ENCODE measurements at places on chromosomes 5 and 9. TPM values are rescaled to one million over a fixed set of nuclear protein-coding genes. Genes with fewer than 3 reads are reported as not detected.

Gene DOCK2
- 3.1 TPM for total RNA-seq

Gene PCDHB5
- total RNA-seq: 4.3 TPM

Gene FNIP1
- total RNA-seq: 35.9 TPM

Gene SH3RF2
- 25.7 TPM for total RNA-seq

Gene ANXA2R
- total RNA-seq: 1.3 TPM

Gene PCDHA5
- 4.0 TPM for total RNA-seq

Gene MARCHF11
- not detected for total RNA-seq

Gene C5orf34
- 1.3 TPM for total RNA-seq

Gene LURAP1L
- 12.2 TPM for total RNA-seq

Gene RETREG1
- 16.8 TPM for total RNA-seq

Gene PCSK1
- 7.9 TPM for total RNA-seq

GRCh38 chr5:137842296-137842695 lies 25.4 kb upstream of the MYOT start:
- DNase-seq: no peak

GRCh38 chr9:99752417-99753109 lies 69.1 kb upstream of the NR4A3 start:
- DNase-seq: no peak

GRCh38 chr5:93810780-93811179 lies 69.4 kb upstream of the POU5F2 start:
- DNase-seq: no peak

DNA sequence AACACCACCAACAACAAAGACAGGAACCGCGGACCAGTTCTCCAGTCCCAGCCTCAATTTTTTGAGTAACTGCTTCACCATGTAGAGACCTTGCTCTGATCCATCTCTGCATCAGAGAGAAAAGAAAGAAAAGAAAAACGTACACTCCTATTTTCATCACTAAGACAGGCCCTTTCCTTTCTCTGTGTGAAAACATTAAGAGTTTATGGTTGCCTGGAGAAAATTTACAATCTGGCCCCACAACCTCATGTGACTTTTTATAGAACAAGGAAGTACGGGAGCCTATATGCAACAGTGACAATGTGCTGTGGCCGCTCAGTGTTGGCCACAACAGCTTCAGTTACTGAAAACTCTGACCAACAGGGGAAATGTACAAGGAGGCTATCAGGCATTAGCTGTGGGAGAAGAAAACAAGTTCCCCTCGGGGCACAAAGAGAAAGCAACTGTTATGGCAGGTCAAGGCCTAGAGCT lies 272.9 kb upstream of the PTGER4 start:
- no peak for DNase-seq

DNA sequence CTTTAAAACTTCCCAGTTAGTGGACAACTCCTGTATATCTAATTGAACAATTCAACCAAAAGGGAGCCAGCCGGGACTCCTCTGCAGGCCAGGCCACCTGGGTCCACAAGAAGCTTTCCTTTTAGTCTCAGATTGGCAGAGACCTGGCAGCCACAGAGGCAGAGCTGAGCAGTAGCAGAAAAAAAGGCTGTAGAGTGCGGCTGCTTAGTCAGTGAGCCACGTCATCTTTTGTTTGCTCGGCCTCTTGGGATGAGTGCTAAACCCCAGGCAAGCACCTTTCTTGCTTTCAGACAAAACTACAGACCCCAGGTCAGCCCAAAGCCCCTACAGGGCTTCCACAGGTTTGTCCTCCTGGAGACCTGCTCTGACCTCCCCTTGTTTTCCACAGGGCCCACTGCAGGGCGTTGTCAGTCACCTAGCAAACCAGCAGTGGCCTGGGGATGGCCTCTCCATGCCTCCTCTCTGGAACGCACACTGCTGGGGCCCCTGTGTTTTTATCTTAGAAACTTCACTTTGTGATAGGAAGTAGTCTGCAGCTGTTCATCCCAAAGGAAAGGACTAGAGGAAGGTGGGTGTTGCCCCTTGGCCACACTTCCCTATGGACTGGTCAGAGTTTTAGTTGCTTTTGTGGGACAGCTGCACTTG lies 49.9 kb downstream of the SHB start:
- peak; percentile 74 for DNase-seq

- DNase-seq: no peak
Measured at GRCh38 chr5:107592515-107592914, 78.2 kb downstream of the EFNA5 start.

DNA sequence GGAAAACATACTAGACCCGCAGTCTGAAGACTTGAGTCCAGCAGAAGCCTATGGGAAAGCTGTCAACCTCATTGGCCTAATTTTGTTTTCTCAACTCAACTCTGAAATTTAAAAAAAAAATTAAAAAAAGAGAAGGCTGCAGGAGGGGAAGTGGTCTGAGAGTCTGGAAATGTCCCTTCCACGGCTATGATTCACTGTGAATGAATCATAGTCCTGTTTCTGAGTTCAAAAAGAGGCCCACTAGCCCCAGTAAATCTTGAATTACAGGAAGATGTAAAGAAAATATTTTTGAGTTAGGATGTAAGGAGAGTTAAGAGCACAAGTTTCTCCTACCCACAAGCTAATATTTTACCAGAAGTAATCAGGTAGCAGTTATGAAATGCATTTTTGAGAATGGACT lies 565.5 kb upstream of the DMAC1 start:
- DNase-seq: no peak

- peak; percentile 64 for DNase-seq
Measured at GRCh38 chr5:142600611-142601358, 85.1 kb downstream of the FGF1 start.

DNA sequence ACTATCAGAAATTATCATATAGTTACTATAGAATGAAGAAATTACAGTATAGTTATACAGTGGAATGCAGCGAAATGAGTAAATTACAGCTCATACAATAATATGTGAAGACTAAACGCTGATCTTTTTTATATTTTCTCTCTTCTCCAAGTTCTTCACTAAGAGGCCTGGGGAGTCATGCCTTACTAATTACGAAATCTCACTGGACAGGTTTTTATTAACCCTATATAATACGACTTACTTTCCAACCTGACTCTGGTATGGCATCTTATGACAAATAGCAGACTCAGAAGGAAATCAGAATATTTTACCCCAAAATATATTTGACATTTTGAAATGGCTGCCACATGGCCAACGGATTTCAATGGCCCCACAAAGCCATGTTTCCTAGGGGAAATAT lies 9.1 kb downstream of the CARNMT1 start:
- DNase-seq: no peak

DNA sequence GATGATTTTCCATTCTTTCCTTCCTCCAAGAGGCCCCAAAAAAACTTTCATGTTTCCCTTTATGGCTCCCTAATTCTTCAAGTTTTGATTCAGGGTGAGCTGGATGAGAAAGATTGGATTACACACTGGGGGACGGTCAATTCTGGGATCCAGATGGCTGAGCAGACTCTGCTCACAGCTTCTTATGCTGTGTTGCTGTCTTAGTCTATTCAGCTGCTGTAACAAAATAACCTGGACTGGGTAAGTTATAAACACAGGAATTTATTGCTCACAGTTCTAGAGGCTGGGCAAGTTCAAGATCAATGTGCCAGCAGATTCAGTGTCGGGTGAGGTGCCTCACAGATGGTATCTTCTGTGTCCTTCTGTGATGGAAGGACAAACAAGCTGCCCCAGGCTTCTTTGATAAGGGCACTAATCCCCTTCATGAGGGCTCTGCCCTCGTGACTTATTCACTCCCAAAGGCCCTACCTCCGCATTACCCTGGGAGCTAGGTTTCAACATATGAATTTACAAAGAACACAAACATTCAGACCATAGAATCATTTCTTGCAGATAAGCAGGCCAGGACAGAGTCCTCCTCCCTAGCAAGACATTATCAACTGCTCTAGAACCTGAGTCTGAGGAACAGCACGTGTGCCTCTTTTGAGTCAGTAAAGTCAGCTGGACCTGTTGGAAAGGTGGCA lies 23.1 kb upstream of the SMAD5 start:
- DNase-seq: no peak

DNA sequence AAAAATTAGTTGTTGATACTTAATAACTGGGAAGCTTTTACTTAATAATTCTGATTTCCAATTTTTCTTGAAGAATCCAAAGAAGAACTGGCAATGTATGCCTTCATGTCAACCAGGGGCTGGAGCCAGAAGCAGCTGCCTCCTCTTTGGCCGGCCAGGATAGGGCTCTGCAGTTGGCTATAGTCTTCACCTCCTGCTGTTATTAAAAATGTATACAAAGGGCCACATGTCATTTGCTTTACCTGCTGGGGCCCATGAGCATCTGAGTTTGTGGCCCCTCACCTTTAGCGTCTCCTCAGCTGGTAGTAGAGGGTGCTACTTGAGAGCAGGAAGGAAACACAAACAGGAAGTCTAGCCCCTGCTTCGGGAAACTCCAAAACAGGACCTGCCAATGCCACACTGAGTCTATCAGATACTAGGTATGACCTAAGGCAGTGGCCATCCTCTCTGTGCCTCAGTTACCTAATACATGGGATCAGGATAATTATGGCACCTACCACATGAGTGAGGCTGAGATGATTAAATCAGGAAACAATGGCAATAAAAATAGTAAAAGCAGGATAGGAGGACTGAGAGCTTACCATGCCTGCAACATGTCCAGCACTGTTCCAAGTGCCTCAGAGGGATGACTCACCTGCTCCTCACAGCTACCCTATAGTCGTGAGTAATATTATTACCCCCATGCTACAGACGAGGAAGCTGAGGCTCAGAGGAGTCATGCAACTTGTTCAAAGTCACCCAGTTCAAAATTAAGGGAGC lies 21.3 kb downstream of the CCDC69 start:
- no peak for DNase-seq

GRCh38 chr5:170648541-170648940 lies 135.0 kb upstream of the GABRP start:
- DNase-seq: no peak

DNA sequence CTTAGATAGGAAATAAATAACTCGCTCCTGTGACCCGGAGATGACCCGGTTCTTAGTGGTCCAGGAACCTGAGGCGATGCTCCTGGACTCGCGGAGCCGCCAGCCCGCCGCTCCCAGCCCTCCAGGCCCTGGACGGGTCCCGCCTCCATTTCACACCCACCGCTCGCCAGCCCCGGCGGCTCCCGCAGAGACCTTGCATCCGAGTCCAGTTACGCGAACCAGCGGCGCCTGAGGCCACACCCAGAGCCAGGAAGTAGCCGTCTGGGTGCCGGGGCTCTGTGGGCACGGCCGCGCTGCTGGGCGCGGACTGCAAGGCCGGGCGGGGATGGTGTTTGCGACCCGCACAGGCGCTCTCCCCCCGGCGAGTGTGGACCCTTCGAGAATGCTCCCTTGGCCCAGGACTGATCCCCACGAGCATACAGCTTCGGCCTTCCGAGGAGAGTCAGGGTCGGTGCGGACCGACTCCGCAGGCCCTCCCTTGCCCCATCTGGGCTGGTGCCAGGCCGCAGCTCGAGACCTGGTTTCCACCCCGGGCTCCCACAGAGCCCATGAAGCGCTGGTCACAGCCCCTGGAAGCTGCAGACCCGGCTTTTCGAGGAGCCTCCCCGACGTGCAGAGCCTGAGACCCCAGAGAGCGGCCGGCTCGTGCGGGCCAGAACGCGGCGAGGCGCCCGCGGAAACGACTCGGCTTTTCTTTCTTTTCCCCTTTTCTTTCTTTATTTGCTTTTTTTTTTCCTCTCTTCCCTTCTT lies 5.2 kb upstream of the BARX1 start:
- no peak for DNase-seq

GRCh38 chr5:38099205-38100168 lies 158.9 kb upstream of the EGFLAM start:
- DNase-seq: no peak

- DNase-seq: no peak
Measured at GRCh38 chr9:128409978-128410377, 10.7 kb upstream of the CERCAM start.

- no peak for DNase-seq
Measured at GRCh38 chr9:99633265-99633664, 188.4 kb upstream of the NR4A3 start.

- DNase-seq: no peak
Measured at GRCh38 chr5:6941631-6942030, 228.4 kb downstream of the TENT4A start.

DNA sequence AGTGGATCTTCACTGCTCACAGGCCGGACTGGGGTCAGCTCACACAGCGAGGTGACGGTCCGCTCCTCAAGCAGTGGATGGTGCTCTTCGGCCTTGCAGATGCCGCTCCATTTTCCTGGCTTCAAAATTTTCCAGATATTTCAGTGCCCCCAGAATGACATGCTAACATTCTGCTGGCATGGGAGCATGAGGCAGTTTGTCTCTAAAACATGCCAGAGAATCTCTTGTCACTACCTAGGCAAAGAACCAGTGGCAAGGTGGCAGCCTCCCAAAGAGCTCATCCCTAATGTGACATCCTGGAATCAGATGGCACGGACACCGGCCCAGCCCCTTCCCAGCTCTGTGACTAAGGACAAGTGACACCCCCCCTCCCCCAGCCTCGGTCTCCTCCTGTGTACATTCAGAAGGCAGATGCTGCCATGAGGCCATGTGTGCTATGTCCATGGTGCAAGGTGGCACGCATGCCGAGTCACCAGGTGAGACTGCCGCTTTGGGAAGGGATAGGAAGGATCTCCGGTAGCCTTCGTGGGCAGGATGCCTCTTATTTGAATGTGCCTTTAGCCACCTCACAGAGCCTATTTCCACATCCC lies 2.7 kb downstream of the S1PR3 start:
- no peak for DNase-seq

- no peak for DNase-seq
Measured at GRCh38 chr5:37206736-37207135, 42.4 kb downstream of the CPLANE1 start.

DNA sequence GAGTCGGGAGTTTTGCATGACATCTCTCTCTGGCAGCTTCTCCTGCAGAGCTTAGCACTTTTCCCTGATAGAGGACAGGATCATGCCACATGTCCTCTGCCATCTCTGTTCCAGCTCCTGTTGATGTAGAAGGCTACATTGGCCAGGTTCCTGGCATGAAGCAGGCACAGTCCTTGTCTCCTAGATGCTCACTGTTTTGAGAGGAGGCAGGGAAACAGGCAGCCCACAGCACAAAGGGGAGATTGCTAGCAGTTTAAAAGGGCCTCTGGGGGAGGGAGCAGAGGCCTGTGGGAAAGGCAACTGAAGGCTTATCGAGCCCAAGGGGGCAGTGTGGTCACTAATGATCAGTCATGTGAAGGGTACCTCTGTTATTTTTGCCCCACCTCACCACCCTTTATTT lies 10.7 kb downstream of the ARHGAP26 start:
- DNase-seq: no peak

DNA sequence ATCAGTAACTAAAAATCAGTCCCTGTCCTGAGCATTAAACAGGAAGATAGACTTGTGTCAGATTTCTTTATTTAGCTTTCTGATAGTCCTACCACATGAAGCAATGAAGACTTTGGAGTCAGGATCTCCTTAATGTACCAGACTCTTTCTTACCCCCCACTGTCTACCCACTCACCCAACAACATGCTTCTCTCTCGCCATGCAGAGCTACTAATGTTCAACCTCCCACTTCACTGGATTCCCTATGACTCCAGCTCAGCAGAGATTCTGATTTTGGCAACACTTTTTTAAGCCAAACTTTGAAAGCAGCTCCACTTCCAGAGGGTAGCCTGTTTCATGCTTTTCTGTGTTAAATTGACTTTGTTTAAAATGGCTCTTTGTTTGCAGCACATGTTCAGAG lies 50.8 kb downstream of the GPR21 start:
- DNase-seq: no peak

- DNase-seq: no peak
Measured at GRCh38 chr5:104652271-104652861, 1089.8 kb upstream of the NUDT12 start.

All from body of pancreas (tissue), 4 donors.